ENCODE measurements at places on chromosomes 11 and 22.

- DNase-seq: no peak
Measured at GRCh38 chr11:47062736-47063135, 113.9 kb downstream of the ARFGAP2 start.

DNA sequence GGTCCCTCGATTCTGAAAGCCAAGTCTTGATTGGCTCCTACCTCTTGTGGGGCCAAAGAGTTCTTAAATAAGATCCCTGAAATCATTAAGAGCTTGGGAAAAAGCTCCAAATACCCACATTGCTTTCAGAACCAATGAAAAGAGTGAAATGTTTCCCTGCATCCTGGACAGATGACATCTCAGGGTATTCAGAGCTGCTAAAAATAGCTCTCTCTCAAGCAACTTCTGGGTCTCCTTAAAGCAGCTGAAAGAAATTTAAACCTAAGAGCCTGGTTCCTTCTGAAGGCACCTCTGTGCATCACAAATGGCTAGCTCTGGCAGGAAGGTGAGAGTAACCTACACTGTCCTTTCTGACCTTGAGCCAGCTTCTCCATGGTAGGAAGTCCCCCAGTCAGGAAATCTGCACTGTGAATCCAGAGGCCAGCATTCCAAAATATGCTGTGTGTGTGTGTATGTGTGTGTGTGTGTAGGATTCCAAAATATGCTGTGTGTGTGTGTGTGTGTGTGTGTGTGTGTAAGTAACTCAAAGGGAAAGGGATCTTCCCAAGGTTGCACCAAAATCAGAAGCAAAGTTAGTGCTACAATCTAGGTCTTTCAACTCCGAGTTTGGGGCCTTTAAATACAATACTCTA lies 50.1 kb downstream of the RELT start:
- no peak for DNase-seq

DNA sequence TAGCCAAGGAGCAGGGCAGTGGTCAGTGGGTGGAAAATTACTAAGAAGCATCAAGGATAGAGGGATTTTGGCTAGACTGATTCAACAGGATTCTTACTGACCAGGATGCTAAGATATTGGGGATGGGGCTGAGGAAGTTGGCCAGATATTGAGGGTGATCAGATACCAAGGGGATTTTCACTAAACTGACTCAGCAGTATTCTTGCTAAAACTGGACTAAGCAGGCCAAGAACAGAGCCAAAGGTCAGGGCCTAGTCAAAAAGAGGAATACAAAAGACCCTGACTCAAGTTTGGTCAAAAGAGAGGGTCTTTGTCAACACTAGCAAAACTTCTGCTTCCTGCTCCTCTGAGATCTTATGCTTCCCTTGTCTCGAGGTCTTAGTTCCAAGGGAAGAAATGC lies 38.6 kb upstream of the DEUP1 start:
- no peak for DNase-seq

DNA sequence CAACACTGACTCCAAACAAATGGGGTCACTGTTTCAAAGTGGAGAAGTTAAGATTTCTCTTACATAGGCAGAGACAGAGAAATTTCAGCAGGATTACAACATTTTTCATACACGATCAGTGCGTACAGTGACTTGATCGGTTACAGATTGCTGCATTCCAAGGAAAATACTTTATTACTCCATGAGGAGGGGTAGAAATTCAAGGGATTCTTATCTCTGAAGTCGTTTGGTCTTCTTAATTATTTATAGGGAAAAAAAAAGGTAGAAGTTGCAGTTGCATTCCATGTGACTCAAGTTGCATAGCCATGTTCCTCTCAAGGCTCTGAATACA lies 10.7 kb upstream of the SMIM38 start:
- no peak for DNase-seq

- no peak for DNase-seq
Measured at GRCh38 chr11:62707277-62707861, at the start of the genes BSCL2 and GNG3. Gene BSCL2, minus strand, starts transcription at chr11:62707424. Its CDS starts 229 bp downstream, at chr11:62707195. Gene GNG3, plus strand, starts transcription at chr11:62707676. Its CDS starts 620 bp downstream, at chr11:62708296.

DNA sequence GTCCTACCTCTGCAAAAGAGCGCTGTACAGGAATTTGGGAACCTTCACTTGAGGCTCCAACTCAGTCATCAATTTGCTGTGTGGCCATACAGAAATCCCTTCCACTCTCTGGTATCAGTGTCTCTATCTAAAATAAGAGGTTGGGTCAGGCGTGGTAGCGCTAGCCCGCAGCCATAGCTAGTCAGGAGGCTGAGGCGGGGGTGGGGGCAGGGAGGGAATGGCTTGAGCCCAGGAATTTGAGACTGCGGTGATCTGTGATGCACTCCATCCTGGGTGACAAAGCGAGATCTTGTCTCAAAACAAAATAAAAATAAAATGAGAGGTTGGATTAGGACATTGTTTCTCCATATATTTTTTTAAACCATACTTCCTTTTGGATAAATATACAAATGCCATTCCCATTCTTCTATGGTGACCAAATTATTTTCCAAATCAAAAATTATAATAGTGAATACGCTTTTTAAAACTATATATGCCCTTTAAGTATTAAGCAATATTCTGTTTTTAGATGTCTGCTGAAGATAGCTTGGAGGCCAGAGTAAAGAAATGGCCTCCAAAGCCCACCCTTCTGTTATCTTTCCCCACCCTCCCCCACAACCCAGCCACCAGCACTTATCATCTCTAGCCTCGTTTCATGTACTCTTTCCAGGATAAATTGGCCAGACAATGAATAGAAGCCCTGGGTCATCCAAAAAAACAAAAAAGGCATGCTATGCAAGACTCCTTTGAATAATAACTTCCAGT lies 87.2 kb downstream of the PLEKHA7 start:
- DNase-seq: no peak

GRCh38 chr22:45451972-45452371 lies 38.5 kb downstream of the RIBC2 start:
- no peak for DNase-seq

DNA sequence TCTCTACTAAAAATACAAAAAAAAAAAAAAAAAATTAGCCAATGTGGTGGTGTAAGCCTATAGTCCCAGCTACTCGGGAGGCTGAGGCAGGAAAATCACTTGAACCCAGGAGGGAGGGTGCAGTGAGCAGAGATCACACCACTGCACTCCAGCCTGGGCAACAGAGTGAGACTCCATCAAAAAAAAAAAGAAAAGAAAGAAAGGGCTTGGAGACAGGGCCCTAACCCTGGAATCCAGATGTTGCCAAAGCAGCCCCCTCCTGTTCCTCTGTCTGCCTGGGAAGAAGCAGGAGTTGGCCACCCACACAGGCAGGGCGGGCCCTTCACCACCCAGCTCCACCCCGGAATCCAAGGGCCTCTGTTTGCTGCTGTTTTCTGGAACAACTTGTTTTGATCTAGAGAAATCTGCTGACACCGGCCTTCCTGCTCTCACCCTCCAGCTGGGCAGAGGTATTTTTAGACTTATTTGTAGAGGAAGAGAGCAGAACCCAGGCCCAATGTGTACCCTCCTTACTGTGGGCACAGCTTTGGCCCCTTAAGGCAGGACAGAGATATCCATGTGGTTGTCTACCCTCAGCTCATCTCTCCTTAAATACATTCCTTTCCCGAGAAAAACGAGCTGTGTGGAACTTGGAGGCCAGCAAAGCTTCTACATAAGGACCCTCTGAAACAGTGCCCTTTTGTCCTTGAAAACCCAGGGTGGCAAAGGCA lies 2.7 kb upstream of the NEAT1 start:
- DNase-seq: no peak

DNA sequence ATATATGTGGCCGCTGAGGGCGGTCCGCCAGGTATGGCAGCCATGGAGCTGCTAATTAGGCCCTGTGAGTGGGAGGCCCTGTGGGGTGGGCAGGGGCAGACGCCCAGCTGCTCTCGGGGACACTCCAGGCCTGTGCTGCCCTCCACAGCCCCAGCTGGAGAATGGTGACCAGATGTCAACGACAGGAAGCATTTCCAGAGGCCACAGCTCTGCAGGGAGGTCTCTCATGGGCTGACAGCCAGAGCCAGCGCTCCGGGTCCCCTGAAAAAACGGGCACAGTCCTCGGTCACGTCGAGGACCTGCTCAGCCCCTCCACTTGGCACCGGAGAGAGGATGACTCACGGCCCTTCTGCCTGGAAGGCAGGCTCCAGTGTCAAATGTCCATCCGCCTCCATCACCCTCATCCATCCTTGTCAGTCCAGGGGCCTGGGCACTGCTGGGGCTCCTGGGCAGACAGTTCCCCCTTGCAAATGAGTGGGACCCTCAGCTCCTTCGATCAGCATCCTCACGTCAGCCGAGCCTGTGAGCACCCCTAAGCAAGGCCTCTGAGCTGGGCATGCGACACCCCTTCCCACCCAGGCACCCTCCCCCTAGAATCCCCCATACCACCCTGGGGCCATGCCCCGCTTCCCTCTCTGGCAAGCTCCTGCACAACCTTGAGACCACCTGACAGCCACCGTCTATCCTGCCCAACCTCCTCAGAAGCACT lies 1.9 kb downstream of the BID start:
- no peak for DNase-seq

DNA sequence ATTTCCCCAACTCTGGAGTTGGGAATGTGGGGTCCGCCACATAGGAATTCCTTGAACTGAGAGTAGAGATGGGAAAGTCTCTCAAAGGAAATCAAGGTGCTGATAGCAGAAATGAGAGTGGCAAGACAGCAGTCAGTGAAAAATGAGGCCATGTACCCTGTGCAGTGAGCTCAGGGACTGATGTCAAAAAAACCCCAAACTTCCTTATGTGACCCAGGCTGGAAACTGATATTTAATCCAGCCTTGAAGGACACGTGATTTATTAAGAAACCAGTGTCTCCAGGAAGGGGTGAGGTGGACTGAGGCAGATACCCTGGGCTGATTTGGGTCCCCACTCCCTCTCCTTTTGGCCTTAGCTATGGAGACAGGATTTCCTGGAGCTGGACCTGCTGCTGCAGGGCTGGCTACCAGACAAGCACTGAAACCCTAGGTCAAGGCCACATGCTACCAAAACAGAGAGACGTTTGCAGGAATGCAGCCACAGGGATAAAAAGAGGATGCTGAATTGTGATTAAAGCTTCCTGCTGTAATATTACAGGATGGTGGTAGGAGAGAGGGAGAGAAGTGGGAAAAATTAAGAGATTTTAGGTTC lies 25.3 kb upstream of the FCHSD2 start:
- DNase-seq: no peak

DNA sequence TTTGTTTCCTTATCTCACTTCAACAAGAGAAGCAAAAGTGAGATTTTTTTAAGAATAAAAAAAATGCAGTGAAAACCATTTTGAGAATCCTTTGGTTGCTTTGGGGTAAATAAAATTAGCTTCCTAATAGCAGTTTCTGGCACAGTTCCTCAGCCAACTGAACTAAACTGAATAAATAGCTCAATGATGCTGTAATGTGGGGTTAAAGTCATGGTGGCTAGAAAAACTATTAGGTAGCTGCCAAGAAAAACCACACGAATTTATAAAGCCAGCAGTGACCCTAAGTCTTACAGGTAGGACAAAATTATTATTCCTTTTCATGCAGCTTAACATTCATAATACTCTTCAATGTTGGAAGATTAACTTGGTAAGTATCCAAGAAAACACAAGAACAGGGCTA lies 142.4 kb downstream of the APIP start:
- no peak for DNase-seq

GRCh38 chr11:35590412-35590811 lies 27.8 kb upstream of the FJX1 start:
- DNase-seq: no peak

- DNase-seq: no peak
Measured at GRCh38 chr11:57394203-57394965, 3.9 kb upstream of the PRG2 start.

- no peak for DNase-seq
Measured at GRCh38 chr11:67126986-67127385, 7.9 kb downstream of the KDM2A start.

DNA sequence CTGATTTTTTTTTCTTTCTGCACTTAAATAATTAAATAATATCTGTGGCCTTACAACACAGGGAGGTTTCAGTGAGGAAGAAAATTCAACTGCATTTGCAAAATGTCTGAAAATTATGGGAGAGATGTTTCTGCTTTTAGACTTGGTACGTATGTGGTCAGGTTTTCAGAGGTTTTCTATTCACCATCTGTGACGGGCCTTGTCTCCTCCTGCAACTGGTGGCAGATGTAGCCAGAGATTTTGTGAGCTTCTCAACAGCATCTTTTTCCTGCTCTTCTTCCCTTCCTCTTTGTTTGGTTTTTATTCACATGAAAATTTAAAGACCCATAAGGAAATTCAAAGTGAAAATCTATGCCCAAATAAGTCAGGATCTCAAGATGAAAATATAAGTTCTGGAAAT lies 38.3 kb downstream of the ZBTB16 start:
- DNase-seq: no peak

DNA sequence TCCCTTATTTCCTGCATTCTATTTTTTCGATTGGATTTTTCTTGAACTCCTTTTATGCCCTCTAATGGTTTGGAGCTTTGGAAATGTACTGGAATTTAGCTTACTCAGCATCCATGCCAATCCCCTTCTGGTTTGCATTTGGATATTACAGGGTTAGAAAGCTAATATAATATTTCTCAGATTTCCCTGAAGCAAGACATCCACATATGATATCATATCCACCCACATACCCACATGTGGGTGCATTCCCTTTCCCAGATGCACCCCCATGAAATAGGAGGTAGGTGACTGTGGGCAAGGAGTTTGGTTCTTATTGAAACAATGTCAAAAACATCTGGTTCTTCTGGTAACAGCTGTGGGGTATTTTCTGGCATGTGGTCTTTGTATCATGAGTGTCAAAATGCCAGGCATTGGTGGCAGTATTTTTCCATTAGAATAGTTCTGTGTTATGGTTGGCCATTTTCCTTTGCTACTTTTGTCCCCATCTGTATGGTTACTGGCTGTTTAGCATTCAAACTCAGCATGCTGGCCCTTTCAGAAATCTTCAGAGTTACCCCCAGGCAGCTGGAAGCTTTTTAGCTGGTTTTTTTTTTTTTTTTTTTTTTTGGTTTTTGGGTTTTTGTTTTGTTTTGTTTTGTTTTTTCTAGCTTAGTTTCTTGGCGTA lies 32.7 kb upstream of the DDX10 start:
- no peak for DNase-seq

GRCh38 chr22:22600531-22601261 lies 41.6 kb upstream of the PRAME start:
- DNase-seq: no peak

DNA sequence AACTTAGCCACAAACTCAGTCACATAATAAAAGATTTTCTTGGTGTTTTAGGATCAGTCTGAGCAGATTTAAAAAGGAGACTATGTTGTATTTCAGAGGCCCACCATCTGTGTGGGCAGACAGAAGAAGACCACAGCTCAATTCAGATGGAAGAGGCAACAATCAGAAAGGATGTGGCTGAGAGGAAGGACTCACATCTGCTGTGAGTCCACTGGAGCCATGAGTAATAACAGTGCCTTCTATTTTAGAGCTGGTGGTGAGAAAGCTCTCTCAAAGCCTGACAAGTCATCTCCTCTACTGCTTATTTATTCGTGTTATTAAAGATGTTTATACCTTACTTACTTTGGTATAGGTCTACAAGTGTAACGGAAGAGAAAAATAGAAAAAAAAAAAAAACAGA lies 357.2 kb downstream of the OPCML start:
- no peak for DNase-seq

DNA sequence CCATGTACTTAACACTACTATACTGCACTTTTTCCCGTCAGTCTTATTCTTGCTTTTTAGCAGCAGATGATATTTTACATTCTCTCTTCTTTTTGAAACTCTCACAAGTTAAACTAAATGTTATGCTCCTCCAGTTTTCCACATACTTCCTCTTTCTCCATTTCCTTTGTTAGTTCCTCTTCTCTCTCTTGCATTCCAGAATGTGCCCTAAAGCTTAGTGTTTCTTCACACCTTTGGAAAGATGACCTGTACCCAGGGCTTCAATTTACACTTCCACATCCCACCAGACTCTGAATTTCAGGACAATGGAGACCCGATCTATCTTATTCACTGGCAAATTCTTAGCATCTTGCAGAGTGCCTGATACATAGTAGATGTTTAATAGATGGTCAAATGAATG lies 51.8 kb downstream of the APIP start:
- no peak for DNase-seq

Data from non-pigmented ciliary epithelial cell (primary cell).